ENCODE measurements at places on chromosomes 12 and 14. TPM values are rescaled to one million over a fixed set of nuclear protein-coding genes. Genes with fewer than 3 reads are reported as not detected.

DNA sequence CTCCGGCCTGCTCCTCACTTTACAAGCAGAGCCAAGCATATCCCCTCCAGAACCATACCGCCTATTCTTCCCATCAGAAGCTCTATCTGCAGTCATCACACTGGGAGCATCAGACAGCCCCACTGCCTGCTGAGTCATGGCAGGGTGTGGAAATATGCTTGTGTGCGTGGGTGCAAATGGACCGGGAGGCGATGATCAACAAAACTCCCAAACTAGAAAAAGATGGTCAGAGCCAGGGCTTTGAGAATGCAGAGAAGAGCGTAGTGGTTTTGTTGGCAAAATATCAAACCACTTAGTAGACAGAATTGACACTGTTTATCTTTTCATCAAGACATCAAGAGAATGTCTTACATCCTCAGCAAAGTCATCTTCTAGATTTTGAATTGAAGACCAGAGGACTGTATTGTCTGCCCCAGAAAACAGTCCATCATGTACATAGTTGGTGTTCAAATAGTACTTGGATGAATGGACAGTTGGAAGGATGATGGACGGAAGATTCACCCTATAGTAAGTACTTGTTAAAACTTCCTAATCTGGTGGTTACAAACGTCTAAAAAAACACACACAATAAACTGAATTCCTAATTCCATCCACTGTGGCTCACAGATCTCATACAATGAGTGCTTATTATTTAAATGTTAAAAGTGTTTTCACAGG is 54.9 kb downstream of the VWF start:
- no peak for DNase-seq

DNA sequence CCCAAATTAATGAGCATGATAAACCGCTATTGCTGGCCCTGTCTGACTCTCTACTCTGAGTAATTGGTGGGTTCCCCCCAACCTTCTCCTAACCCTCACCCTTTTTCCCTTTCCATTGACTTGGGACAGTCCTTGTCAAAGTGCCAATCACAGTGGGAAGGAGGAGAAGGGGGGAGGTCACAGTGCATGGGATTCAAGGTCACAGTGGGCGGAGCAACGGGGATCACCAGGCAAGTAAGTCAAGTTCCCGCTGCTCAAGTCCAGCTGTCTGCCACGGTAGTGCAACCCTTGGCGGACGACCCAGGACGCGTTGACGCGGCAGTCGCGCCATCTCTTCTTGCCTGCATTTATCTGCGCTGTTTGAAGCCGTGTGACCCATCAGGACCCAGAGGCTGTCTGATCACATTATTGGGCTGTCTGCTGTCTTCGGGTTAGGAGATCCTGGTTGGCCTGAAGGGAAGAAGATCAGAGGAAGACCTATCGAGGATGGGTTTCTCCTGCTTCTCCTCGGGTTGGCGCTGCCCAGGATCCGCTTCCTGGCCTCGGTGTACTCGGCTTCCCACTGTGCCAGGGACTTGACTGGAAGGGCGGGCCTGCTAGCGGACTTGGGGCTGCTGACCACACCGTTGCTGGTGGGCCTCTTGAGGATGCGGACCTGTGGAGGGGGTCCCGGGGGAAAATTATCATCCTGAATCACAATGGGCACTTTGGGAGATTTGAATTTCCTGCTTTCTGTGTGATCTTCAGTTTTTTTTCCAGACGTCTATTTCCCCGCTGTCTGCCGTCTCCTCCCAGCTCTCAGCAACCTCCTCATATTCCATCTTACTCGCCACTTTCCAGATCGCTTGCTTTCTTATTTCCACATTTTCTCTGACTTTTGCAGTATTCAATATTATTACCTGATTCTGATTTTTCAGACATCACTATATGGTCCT is 3.1 kb upstream of the MDM2 start:
- no peak for DNase-seq

DNA sequence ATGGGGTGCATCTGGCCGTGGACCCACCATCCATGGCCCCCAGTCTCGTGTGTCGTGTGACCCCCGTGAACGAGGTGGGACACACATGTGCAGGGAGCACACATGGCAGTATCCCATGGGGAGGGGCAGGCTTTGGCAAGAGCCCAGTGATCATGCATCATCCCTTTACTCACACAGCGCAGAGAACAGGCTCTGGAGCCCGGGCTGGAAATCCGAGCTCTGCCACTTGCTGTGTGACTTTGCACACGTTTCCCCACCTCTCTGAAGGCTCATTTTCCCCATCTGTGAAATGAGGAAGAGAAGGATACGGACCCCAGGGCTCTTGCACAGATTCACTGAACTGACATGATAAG is 119.9 kb downstream of the PHETA1 start:
- DNase-seq = no peak

DNA sequence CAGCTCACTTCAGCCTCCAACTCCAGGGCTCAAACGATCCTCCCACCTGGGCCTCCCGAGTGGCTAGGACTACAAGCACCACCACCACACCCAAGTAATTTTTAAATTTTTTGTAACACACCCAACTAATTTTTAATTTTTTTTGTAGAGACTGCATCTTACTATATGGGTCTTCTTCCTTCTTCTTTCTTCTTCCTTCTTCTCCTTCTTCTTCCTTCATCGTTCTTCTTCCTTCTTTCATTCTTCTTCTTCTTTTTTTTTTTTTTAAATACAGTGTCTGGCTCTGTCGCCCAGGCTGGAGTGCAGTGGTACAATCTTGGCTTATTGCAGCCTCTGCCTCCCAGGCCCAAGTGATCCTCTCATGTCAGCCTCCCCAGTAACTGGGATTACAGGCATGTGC is 965 bp upstream of the CREBL2 start:
- no peak for DNase-seq

DNA sequence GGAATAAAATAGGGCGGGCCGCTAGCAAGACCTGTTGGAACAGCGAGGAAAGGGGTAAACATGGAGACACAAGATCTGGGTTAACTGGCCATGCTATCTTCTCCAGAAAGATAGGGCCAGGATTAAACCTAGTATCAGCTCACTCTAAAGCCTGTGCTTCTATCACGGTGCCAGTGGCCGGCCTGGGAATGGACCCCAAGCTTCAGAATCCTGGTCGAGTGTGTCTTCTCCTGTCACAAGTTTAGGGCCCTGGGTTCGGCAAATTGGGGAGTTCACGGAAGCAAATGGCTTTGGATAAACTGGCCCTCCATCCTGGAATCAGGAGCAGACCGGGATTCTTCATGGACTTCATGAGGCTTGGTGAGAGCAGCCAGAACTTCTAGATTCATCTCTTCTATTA is 82.2 kb downstream of the LGMN start:
- DNase-seq = no peak

DNA sequence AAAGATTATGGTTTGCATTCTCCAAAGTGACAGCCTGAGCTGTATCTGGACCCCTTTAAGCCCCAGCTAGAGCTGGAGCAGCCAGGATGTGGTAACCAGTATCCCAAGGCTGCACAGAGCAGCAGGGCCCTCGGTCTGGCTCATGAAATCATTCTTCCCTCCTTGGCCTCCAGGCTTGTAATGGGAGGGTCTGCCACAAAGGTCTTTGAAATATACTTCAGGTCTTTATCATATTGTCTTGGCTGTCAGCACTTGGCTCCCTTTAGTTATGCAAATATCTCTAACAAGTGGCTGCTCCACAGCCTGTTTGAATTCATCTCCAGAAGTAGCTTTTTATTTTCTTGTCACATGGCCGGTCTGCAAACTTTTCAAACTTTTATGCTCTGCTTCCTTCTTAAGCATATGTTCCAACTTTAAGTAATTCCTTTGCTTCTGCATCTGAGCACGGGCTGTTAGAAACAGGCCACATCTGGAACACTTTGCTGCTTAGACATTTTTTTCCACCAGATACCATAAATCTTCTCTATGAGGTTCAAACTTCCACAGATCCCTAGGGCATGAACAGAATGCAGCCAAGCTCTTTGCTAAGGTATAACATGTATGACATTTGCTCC is 663.4 kb upstream of the MIS18BP1 start:
- no peak for DNase-seq

DNA sequence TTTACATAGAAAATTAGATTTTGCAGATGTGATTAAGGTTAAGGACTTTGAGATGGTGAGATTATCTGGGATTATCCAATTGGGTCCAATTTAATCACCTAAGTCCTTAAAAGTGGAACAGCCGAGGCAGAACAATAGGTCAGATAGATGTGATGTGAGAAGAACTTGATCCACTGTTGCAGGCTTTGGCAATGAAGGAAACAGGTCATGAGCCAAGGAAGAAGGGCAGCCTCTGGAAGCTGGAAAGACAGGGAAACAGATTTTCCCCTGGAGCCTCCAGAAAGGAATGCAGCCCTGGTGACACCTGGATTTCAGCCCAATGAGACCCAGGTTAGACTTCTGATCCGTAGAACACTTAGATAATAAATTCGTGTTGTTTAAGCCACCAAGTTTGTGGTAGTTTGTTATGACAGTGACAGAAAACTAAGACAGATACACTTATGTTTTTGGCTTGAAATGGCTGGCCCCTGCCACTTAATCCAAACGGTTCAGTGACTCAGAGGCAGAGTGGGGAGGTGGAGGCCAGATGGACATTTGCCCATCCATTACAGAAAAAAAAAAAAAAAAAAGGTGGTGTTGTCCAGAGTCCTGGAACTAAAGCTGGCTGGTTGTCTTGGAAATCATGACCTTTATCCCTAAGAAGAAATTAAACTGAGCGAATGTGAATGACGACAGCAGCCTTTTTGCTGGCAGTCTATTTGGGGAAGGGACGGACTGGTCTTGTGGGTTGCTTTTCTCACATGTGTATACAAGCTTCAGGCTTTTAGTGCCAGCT is 181.9 kb upstream of the NRXN3 start:
- DNase-seq = no peak

GRCh38 chr12:95615749-95616148 is 64.5 kb upstream of the USP44 start:
- no peak for DNase-seq

- DNase-seq = no peak
These were observed 10.2 kb downstream of the INHBC start for GRCh38 chr12:57444744-57445143.

- no peak for DNase-seq
These were observed 377.0 kb downstream of the NPAS3 start for GRCh38 chr14:33315721-33316120.

DNA sequence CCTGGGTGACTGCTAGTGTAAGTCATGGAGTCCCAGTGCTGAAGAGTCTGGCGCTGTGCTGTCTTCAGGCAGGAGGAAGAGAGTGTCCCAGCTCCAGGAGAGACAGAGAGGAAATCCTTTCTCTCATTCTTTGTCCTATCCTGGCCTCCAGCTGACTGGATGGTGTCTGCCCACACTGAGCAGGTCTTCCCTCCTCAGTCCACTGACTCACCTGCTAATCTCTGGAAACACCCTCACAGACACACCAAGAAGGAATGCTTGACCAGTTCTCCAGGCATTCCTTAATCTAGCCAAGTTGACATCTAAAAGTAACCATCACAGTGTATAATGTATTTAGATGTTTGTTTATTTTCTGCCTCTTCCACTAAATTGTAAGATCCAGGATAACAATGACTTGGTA is 53.9 kb downstream of the EMP1 start:
- no peak for DNase-seq

GRCh38 chr14:72366619-72367018 is 434.4 kb downstream of the RGS6 start:
- DNase-seq = no peak

DNA sequence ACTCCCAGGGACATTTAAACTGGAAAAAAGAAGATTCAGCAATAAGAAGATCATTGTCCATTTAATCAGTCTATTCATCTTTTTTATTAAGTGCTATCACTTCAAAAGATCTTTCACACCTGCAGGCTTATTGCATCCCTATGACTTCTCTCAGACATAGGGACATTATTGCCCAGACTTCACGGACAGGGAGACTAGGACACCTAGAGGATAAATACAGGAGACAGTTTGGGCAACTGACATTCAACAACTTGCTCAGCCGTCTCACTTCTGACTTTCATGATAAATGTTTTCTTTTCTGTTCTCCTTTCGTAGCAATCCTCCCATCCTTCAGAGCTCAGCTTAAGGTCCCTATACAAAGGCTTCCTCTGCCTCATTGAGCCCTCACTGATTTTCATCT is 84.3 kb downstream of the TMEM30B start:
- DNase-seq = no peak

GRCh38 chr14:68873376-68873775 is 80.5 kb upstream of the ZFP36L1 start:
- DNase-seq = no peak

DNA sequence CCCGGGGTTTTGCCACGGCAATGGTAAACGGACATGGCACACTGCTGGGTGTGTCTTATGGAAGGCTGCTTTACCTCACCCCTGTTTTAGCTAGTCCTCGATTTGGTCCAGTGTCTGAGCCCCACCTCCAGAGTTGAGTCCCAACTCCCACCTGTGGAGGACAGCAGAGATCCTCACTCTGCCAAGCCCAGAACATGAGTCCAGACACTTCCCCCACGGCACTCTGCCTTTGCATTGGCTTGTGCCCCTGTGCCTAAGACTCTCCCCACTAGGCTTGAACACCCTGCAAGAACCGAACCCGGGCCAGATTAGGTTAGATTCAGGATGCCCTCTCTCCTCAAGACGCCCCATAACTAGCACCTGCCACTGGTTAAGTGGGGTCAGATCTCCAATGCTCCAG is 59.8 kb upstream of the C14orf180 start:
- DNase-seq = no peak

DNA sequence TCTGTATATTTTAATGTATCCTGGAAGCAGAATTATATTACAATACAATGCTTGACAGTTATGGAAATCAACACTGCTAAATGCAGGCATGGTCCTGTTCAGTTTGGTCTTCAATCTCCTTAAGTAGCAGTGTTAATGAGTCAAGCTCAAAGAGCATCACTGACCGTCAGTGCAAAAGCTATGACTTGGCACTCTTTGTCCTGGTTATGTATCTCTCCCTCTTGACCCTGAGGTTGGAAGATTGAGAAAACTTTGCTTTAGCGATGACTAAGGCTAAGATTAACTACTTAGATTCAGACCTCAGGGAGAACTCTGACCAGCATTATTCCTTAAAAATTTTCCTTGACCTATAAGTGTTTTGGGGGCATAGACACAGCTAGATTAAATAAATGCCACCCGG is 10.9 kb downstream of the CLEC7A start:
- no peak for DNase-seq

- no peak for DNase-seq
These were observed 255.0 kb downstream of the AKAP6 start for GRCh38 chr14:32584079-32584478.

The RNASE2 gene
- total RNA-seq = 0.96 TPM

The CDKL1 gene
- total RNA-seq = 70.4 TPM

The PRB2 gene
- not detected for total RNA-seq

The TPPP2 gene
- 0.58 TPM for total RNA-seq

Data from mucosa of descending colon (tissue), 3 donors.